ENCODE measurements at places on chromosomes 6 and 20.

- no peak for DNase-seq
These were observed 1.3 kb downstream of the C6orf89 start for GRCh38 chr6:36886950-36887618.

GRCh38 chr6:20838113-20838512 lies 303.9 kb downstream of the CDKAL1 start:
- DNase-seq, result no peak

DNA sequence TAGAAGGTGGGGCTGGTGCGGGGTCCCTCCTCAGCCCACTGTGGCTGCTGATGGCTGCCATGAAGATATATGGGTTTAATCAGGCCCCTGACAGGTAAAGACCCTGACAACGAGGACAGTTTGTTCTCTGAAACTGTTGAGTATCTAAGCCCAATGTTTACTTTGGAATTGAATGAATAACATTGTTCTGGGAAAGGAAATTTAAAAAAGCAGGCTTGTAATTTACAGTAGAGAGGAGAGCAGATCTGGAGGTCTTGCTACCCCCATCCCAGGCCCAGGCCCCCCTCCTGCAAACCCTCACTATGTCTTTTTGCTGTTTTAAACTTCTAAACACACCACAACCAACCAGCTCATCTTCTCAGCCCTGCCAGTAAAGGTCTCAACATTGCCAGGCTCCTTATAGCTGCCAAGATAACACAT lies 171.3 kb downstream of the CDC5L start:
- DNase-seq, result no peak

DNA sequence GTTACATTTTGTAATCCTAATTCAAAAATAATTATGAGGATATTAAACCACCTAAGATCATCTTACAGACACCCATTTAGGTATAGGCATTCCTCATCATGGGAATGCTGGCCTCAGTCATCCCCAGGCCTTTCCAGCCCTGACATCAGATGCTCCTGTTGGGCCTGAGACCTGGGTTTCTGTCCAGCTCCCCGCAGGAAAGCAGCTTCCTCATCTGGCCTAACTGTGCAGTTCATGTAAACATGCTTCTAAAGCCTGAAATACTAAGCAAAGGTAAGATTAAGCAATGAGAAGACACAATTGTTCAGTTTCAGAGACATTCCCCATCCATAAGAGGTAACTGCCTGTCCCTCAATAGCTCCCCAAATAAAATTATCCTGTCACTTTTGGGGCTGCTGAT lies 19.0 kb downstream of the ETV7 start:
- no peak for DNase-seq

DNA sequence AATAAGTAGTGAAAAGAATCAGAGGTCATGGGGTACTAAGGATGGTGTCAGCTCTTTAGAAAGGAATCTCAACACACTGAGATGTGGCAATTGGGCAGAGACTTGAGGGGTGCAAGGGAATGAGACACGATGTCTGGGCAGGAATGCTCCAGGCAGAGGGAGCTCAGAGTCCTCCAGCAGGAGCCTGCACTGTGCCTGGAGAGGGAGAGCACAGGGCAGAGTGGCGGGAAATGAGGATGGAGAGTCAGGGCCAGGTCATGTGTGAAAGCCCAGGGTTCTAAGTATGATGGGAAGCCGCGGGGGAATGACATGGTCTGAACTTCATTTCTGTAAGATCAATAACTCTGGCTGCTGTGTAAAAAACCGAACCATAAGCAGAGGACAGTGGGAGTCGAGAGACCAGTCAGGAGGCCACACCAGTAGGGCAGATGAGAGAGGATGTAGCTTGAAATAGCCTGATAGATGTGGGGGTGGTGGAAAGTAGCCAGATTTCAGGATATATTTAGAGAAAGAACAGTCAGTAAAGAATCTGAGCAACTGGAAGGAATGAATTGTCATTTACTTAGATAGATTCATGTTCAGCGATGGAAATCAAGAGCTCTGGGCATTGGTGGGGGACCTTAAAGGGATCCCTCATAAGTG lies 133.4 kb upstream of the DTNBP1 start:
- DNase-seq, result no peak

DNA sequence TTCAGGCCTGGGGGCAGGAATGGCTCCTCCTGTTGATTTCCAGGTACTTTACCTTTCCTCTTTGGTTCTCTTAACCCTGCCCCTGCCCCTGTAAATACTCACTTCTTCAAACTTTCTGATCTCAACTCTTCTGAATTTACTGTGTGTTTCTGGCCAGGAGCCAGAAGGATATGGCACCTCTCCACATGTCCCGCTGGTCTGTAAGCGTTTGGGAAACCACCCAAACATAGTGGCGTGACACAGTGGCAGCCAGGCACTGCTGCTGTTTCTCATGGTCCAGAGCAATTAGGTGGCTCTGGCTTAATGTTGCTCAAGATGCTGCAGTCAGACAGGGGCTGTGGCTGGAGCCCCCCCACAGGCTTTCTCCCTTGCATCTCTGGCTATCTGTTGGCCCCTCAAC lies 374.5 kb downstream of the RNGTT start:
- DNase-seq, result no peak

- no peak for DNase-seq
These were observed 410.5 kb upstream of the MAN1A1 start for GRCh38 chr6:119760046-119760445.

- DNase-seq, result no peak
These were observed 1038.4 kb downstream of the EPHA7 start for GRCh38 chr6:92380803-92381601.

- DNase-seq, result no peak
These were observed 5.4 kb downstream of the DSP start for GRCh38 chr6:7546896-7547295.

DNA sequence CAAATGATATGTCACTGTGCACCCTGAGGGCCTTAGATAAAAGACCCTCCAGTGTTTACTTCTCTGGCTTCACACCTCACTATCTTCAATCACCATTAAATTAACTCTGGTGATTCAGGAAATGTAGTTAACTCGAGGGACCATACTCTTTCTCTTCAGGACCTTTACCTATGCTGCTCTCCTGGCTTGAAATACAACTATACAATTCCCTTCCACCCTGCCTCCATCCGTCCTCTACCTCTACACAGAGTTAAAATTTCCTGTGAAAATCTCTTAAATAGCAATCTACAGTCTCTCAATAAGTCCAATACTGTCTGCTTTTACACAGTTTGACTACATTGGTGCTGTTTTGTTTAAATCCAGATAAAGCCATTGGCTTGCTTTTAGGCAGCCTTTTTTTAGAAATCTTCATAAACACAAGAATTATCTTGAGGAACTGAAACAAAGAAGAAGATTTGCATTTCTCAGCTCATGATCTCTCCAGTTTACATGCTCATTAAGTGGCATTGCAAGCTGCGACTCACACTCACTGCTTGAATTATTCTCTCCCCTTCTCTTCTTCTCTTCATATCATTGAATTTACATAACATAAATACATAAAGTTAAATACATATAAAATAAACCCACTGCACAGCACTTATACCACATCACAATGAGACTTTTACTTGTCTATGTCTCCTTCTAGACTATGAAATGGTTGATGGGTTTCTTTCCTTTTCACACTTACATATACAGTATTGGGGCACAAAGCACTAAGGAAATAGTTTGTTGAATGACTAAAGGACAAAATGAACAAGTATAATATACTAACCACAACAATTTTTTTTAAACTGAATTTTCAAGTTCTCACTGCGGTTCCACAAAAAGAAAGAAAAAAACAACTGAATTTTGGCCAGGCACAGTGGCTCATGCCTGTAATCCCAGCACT lies 239.0 kb upstream of the KCNQ5 start:
- no peak for DNase-seq

GRCh38 chr6:163782436-163783003 lies 368.0 kb downstream of the QKI start:
- no peak for DNase-seq

GRCh38 chr6:140773276-140773675 lies 1359.4 kb upstream of the GJE1 start:
- no peak for DNase-seq

DNA sequence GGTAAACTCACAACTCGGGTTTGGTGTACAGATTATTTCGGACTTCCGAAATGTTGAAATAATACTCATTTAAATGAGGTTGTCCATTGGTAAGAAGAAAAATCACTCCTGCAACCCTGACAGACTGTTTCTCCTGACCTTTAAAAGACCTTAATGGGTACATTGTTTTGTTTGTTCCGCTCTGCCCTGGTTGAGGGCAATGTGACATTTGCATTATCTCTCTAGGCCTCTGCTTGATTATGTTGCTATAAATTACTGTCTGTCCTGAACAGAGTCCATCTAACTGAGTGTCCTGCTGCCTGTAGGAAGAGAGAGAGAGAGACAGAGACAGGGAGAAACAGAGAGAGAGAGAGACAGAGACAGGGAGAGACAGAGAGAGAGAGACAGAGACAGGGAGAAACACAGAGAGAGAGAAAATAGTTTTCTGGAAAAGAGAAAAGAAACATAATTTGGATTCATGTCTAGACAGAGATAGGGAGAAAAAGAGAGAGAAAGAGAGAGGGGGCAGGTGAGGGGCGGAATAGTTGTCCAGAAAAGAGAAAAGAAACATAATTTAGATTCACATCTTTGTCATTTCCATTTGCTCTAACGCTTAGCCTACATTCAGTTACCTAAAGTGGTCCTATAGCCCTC lies 83.2 kb downstream of the SHLD1 start:
- no peak for DNase-seq

DNA sequence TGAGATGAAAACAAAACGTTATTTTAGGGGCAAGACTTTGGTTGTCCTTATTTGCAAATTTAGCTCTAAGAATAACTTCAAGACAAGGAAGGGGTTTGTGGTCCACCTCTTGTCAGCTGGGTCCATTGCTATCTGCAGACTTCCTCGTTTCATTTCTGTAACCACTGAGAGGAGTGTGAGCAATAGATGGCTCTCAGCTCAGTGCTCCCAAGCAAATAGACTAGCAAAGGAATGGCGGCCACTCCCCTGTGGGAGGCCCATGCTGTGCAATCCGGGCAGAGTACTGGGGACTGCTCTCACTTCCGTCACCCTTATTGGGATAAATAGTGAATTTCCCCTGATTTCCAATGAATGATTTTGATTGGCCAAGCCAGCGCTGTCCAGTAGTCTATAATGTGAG lies 176.6 kb downstream of the ZDHHC14 start:
- DNase-seq, result no peak

DNA sequence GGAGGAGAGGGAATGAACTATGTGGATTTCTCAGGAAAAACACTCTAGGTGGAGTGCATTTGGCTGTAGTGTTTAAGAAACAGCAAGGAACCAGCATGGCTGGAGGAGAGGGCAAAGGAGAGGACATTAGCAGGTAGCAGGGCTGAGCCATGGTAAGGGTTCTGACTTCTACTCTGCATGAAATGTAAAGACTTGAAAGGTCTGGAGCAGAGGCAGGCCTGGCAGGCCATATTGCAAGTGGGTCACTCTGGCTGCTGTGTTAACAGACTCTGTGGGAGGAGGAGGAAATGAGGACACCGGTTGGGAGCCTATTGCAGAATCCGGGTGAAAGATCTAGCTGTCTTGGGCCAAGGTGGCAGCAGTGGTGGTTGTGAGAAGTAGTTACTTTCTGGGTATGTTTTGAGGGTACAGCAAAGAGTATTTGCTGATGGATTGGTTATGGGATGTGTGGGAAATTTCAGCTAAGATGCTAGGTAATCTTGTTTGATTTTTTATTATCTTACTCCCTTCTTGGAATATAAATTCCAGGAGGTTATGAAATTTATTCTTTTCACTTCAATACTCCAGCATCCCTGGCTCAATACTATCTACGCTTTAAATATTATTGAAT lies 115.9 kb upstream of the BCLAF1 start:
- DNase-seq, result no peak

DNA sequence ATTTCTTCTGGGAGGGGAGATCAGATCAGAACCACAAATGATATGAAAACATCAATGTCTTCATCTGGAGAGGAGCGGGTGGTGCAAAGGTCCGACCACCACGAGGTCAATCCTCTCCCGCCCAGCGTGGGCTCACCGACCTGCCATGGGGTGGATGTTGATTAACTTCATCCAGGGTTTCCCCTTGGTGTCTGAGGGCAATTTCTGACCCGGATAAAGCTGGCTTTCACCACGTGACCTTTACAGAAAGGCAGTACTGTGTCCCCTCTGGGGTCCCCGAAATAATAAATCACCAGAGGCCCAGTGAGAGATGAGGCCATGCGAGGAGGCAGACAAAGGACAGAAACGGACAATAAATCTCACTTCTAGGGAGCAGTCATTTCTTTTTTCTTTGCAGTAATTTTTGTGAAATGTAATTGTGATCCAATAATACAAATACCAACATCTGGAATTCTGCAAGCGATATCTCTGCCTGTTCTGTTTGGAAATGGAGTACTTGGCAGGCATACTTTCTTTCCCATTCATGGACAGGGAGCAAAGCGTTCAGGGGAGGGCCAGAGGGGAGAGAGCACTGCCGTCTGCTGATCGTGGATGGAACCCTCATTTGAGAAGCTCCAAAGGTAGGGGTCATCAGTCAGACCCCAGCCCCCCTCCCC lies 55.1 kb upstream of the APCDD1L start:
- DNase-seq, result no peak

DNA sequence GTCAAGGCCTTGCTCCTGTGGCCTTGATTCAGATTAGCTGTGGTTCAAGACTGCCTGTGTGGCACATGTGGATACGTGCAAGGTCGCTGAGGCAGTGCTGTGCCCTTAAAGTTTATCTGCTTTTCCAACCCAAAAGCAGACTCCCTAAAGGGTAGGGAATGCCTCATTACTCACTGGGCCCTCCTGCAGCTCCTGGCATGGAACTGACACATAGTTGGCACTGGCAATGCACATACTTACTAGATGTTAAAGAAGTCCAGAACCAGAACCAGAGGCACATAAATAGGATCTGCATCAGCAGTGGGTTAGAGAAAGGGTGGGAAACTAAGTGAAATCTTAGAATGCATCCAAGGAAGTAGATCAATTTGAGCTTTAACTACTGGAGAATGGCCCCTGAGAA lies 90.6 kb upstream of the MLN start:
- no peak for DNase-seq

- DNase-seq, result no peak
These were observed 7.5 kb downstream of the LAMA5 start for GRCh38 chr20:62359491-62360121.

GRCh38 chr20:43320536-43320935 lies 130.8 kb upstream of the PTPRT start:
- no peak for DNase-seq

DNA sequence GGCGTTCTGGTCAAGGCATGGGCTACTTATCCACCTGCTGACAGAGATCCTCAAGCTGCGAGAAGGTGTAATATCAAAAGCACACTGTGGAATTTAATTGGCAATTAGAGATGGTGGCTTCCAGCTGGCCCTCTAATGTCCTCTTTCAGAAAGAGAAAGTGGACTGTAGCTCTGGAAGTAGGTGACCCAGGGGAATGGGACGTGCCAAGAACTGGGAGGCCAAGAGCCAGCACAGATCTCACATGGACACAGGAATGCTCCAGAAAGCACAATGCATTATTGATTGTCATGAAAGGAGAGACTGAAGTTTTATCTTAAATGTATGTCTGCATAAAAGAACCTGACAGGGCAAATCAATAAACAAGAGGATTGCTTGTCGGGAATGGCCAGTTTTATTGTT lies 198.6 kb upstream of the CDH4 start:
- no peak for DNase-seq

Measured in hypothalamus (tissue), 51 donors.